ENCODE measurements at places on chromosomes 2 and 18. TPM values are rescaled to one million over a fixed set of nuclear protein-coding genes. Genes with fewer than 3 reads are reported as not detected.

- H3K4me1 ChIP-seq: peaks cover 7% of the 10 kb centered on the region
- H3K27ac ChIP-seq: peak overlapping the region; percentile 15
- no peaks in the 10 kb centered on the region for H3K36me3 ChIP-seq
- no peak overlapping the region for H3K4me3 ChIP-seq
- no peaks in the 10 kb centered on the region for H3K27me3 ChIP-seq
Measured at GRCh38 chr2:174628528-174629169, 31.0 kb upstream of the WIPF1 start.

DNA sequence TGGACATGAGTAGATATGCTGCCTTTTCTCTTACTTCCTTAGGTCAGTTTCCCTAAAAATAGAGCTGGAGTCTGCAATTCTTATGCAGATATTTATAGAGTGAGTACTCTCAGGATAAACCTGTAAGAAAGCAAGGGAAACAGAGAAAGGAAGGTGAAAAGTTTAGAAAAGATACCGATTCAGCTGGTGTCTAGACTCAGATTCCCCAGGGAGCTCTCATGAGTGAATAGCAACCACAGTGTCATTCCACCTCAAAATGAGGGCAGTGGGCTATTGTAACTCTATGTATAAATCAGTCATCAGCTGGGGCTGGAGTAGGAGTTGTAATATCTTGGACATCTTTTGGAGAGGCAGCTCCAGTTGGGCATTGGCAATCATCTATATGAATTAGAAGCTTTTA, 1485.1 kb upstream of the TMEFF2 start:
- H3K27ac ChIP-seq: no peak overlapping the region
- no peak overlapping the region for H3K4me3 ChIP-seq
- DNase-seq: no peak

GRCh38 chr2:12504443-12504842, 212.3 kb upstream of the TRIB2 start:
- H3K27me3 ChIP-seq: no peaks in the 10 kb centered on the region
- H3K27ac ChIP-seq: no peak overlapping the region
- H3K36me3 ChIP-seq: no peaks in the 10 kb centered on the region
- no peak for DNase-seq
- H3K4me3 ChIP-seq: no peak overlapping the region

GRCh38 chr2:180618570-180618969, 361.8 kb upstream of the UBE2E3 start:
- no peaks in the 10 kb centered on the region for H3K36me3 ChIP-seq
- H3K4me1 ChIP-seq: no peaks in the 10 kb centered on the region
- H3K27me3 ChIP-seq: no peaks in the 10 kb centered on the region
- no peak overlapping the region for H3K4me3 ChIP-seq
- H3K27ac ChIP-seq: no peak overlapping the region
- DNase-seq: no peak

GRCh38 chr18:57836557-57836956, 33.4 kb upstream of the ATP8B1 start:
- no peak for DNase-seq
- no peaks in the 10 kb centered on the region for H3K36me3 ChIP-seq
- H3K27me3 ChIP-seq: no peaks in the 10 kb centered on the region
- no peak overlapping the region for H3K4me3 ChIP-seq

Gene BOLL
- not detected for total RNA-seq

Gene CREG2
- total RNA-seq: not detected

Gene SAG
- 0.07 TPM for total RNA-seq

Gene DLGAP1
- total RNA-seq: 9.6 TPM

- no peaks in the 10 kb centered on the region for H3K4me1 ChIP-seq
- H3K36me3 ChIP-seq: no peaks in the 10 kb centered on the region
- peak; percentile 16 for DNase-seq
- H3K27ac ChIP-seq: peak overlapping the region; percentile 25
- no peaks in the 10 kb centered on the region for H3K27me3 ChIP-seq
- peak overlapping the region; percentile 31 for H3K4me3 ChIP-seq
Measured at GRCh38 chr18:31101183-31102024, 817 bp downstream of the DSC2 start.

- no peak overlapping the region for H3K4me3 ChIP-seq
- DNase-seq: no peak
- H3K4me1 ChIP-seq: no peaks in the 10 kb centered on the region
Measured at GRCh38 chr2:108106731-108107130, 120.4 kb downstream of the SLC5A7 start.

Gene DSG1
- total RNA-seq: not detected

GRCh38 chr2:220451438-220451837, 824.0 kb downstream of the SLC4A3 start:
- H3K4me3 ChIP-seq: no peak overlapping the region
- no peak overlapping the region for H3K27ac ChIP-seq
- no peak for DNase-seq
- no peaks in the 10 kb centered on the region for H3K27me3 ChIP-seq
- no peaks in the 10 kb centered on the region for H3K4me1 ChIP-seq

DNA sequence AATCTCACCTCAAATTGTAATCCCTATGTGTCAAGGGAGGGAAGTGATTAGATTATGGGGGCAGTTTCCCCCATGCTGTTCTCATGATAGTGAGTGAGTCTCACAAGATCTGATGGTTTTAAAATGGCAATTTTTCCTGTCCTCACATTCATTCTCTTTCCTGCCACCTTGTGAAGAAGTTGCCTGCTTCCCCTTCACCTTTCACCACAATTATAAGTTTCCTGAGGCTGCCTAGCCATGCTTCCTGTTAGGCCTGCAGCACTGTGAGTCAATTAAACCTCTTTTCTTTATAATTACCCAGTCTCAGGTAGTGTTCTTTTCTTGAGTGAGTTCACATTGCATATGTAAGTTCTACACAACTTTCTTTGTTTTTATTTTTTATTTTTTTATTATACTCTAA, 271.5 kb downstream of the EXOC6B start:
- no peaks in the 10 kb centered on the region for H3K4me1 ChIP-seq
- H3K4me3 ChIP-seq: no peak overlapping the region
- peaks cover 2% of the 10 kb centered on the region for H3K36me3 ChIP-seq
- no peak for DNase-seq

GRCh38 chr18:14026199-14026598, 106.0 kb downstream of the ZNF519 start:
- DNase-seq: no peak
- H3K4me1 ChIP-seq: no peaks in the 10 kb centered on the region
- H3K36me3 ChIP-seq: no peaks in the 10 kb centered on the region

- H3K36me3 ChIP-seq: no peaks in the 10 kb centered on the region
- no peak overlapping the region for H3K4me3 ChIP-seq
- no peak for DNase-seq
- no peaks in the 10 kb centered on the region for H3K4me1 ChIP-seq
- no peaks in the 10 kb centered on the region for H3K27me3 ChIP-seq
- no peak overlapping the region for H3K27ac ChIP-seq
Measured at GRCh38 chr2:130287656-130288026, 55.1 kb upstream of the IMP4 start.

- DNase-seq: peak; percentile 67
- H3K4me3 ChIP-seq: no peak overlapping the region
- H3K4me1 ChIP-seq: no peaks in the 10 kb centered on the region
- H3K36me3 ChIP-seq: no peaks in the 10 kb centered on the region
Measured at GRCh38 chr2:20443276-20443920, 3.5 kb upstream of the RHOB start.

DNA sequence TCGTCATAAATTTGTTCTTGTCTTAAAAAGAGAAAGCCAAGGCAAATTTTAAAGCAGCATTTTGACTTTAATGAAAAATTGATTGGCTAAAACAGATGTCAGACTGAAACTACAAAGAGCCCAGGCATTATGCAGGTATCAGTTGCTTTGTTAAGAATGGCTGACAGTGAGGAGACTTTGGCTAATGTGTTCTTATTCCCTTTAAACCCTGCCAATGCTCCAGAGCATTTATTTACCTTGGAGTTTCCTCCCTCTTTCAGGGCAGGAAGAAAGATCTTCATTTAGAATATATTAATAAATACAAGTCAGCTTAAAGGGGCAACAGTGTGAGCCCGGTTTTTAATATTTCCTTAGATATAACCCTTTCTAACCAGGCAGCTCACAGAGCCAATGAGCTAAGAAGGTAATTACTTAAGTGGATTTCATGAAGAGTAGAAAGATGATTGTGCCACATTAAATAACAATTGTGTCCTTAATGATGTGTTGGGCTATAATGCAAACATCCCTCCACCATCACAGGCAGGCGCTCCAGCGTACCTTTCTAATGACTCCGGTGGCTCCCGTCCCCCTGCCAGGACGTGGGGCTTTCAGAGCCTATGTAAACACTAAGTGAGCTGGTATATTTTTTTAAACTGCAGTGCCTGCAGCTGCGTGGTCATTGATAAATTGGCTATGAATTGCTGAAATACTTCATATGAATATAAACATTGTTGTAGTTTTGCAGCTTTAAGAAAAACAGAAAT, 349.4 kb upstream of the POU3F3 start:
- no peaks in the 10 kb centered on the region for H3K27me3 ChIP-seq
- no peaks in the 10 kb centered on the region for H3K4me1 ChIP-seq
- no peaks in the 10 kb centered on the region for H3K36me3 ChIP-seq
- no peak overlapping the region for H3K27ac ChIP-seq
- no peak for DNase-seq

Gene NT5DC4
- not detected for total RNA-seq

GRCh38 chr18:32771871-32772580, 797 bp downstream of the KLHL14 start:
- H3K36me3 ChIP-seq: no peaks in the 10 kb centered on the region
- H3K27me3 ChIP-seq: no peaks in the 10 kb centered on the region
- peak overlapping the region; percentile 33 for H3K4me3 ChIP-seq
- DNase-seq: no peak
- H3K27ac ChIP-seq: peak overlapping the region; percentile 42

DNA sequence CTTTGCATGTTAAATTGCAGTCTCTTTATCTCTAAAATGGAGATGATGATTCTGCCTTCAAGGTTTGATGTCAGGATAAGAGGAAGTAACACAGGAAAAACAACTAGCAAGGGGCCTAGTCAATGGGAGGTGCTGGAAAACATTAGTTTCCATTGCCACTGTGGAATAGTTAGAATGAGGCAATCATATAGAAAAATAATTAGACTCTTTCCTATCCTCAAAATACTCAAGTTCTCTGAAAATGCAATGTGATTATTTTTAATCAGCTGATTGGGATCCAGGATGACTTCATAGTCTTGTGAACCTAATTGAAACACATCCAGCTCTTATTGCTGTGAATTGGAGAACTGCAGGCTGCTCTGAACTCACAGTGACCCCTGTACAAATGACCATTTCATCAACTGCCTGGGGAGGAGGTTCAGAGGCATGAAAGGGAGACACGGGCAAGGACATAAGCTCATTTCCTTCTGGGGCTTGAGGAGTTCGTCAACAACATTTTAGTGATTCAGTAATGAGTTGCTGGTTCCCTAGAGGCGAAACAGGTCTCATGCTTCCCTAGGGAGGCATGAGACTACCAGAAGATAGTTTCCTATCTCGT, 422.5 kb downstream of the LPIN1 start:
- peak; percentile 62 for DNase-seq
- no peaks in the 10 kb centered on the region for H3K27me3 ChIP-seq
- peaks cover 15% of the 10 kb centered on the region for H3K4me1 ChIP-seq
- H3K4me3 ChIP-seq: no peak overlapping the region
- peak overlapping the region; percentile 85 for H3K27ac ChIP-seq
- no peaks in the 10 kb centered on the region for H3K36me3 ChIP-seq

GRCh38 chr2:32900246-32900973, 46.3 kb upstream of the LTBP1 start:
- H3K36me3 ChIP-seq: no peaks in the 10 kb centered on the region
- H3K4me1 ChIP-seq: no peaks in the 10 kb centered on the region
- H3K27ac ChIP-seq: no peak overlapping the region
- DNase-seq: no peak
- no peaks in the 10 kb centered on the region for H3K27me3 ChIP-seq

DNA sequence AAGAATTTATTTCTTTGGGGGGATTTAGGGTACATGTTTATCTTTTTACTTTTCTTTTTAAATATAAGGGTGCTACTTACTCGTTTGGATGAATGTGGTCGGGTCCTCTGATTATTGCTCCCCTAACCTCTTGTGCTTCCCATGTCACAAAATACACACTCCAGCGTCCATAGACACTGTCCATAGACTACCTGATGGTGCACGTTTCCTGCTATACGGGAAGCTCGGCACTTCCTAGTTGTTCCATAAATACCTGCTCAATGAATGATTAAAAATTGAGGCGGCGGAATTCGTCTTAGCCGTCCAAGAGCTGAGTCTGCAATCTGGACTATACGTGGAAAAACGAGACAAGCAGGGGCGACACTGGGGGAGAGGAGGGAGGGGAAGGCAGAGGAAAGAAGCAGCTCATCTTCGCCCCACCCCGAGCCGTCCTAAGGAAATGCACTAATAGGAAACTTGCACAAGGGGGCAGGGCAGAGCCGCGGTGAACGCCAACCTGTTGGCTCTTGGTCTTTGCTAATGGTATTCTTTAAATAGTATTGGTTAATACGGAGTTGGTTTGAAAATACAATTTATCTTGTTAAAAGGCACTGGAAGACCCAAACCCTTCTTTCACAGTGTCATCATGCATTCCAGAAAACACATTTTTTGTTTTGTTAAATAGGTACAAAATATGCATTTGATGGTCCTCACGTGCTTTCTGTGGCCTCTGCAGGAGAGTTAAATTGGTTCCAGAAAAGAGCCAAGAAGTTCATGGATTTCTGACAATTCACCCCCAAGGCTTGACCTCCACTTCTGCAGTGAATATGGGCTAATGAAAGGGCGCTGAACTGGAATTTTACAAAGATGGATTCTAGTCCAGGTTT, 73.0 kb upstream of the KCTD1 start:
- H3K27ac ChIP-seq: no peak overlapping the region
- no peaks in the 10 kb centered on the region for H3K4me1 ChIP-seq
- no peak for DNase-seq
- no peak overlapping the region for H3K4me3 ChIP-seq
- H3K27me3 ChIP-seq: no peaks in the 10 kb centered on the region

- H3K4me3 ChIP-seq: no peak overlapping the region
- no peaks in the 10 kb centered on the region for H3K27me3 ChIP-seq
- no peaks in the 10 kb centered on the region for H3K4me1 ChIP-seq
- no peaks in the 10 kb centered on the region for H3K36me3 ChIP-seq
Measured at GRCh38 chr18:70394672-70395071, 105.8 kb downstream of the SOCS6 start.

GRCh38 chr2:205776139-205776538, 93.8 kb downstream of the NRP2 start:
- no peaks in the 10 kb centered on the region for H3K4me1 ChIP-seq
- H3K27me3 ChIP-seq: no peaks in the 10 kb centered on the region
- no peaks in the 10 kb centered on the region for H3K36me3 ChIP-seq
- H3K27ac ChIP-seq: peak overlapping the region; percentile 38
- peak; percentile 46 for DNase-seq

Gene ITPRIPL1
- 14.1 TPM for total RNA-seq

DNA sequence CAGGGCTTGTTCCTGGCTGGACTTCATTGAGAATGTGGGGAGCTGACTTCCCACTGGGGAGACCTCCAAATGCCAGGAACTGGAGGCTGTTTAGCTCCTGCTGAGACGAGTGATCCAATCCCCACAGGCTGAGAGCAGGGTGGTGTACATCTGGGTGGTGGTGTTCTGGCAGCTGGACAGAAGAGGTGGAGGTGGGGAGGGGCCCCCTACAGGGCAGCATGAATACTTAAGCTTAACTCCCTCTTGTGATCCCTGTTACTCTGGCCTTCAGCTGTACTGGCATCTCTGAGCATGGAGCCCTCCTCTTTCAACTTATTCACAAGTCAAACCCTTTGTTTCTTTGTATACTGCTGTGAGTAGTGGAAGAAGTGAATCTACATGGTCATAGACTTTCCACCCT, 167.8 kb upstream of the LYPD1 start:
- H3K36me3 ChIP-seq: no peaks in the 10 kb centered on the region
- no peaks in the 10 kb centered on the region for H3K27me3 ChIP-seq
- H3K27ac ChIP-seq: no peak overlapping the region
- no peak overlapping the region for H3K4me3 ChIP-seq
